Stimulated activated CD4-positive, alpha-beta T cell treated with anti-CD3 and anti-CD28 coated beads, Interleukin-15, amount 100 ng/mL, for 1 hour (primary cell): ENCODE measurements at places on chromosomes 7 and 10.

GRCh38 chr7:12474035-12474434, 70.4 kb upstream of the VWDE start:
- DNase-seq: no peak

GRCh38 chr7:20401861-20402746, 71.4 kb downstream of the ITGB8 start:
- no peak for DNase-seq

DNA sequence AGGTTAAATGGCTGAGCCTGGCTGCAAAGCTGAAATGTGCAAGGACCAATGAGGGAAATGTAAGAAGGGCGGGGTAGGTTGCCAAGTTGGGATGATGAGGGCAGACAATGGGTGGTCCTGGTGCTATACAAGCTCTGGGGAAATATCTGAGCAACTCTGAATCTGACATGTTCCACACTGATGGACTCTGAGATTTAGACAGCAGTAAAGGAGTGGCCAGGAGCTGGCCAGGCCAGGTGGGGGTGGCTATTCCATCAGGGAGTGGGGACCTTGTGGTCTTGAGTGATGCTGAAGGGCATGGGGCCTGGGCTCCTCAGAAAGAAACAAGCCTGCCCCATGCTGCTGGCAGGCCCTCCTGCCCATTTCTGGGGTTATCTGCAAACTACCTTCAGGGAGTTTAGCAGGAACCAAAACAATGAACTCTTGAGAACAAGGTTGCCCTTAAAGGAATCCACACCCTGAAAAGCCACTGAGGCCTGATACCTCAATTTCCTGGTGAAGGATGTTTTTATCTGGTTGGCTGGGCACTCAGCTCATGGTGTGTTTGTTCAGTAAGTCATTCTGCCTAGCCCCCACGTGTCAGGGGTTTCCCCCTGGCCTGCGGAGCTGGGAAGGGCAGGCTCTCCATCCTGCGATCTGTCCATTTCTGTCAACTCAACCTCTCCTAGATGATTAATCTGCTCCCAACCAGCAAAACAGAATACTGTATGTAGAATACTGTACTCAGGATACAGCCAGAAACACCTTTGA, 143.3 kb upstream of the TNS3 start:
- DNase-seq: no peak

DNA sequence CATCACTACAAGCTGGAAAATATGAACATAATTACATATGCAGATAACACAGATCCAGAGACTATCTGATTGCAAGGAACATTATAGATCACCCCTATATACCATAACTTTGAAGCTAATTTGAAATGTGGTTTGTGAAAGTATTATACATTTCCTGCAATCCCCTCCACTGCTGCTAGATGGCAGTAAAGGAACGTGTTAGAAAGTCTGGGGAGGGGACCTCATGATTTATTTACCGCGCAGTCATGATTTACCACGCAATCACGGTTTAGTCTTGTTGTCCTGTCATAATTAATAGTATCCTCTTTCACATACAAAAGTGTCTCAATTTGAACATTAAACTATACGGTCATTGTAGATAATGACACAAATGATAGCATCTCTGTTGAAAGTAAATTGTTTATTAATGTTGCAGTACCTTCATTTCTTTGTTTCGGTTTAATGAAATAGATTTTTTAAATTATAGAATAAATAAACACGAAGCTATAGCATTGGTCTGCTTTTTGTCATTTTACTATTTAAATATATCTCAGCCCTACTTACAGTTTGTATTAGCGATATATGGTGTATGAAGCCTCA, 145.3 kb upstream of the PRSS1 start:
- DNase-seq: no peak

DNA sequence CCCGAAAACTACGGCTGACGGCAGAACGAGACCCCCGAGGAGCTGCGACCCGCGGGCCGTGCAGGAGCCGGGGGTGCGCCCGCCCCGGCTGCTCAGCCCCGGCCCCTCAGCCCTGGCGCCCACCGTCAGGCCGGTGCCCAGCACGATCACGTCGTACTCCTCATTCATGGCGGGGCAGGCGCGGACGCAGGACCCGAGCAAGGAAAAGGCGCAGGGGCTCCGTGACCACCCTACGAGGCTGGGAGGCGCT, 218 bp downstream of the GDI2 start:
- no peak for DNase-seq

- no peak for DNase-seq
Measured at GRCh38 chr10:48608976-48609375, 4.1 kb upstream of the ARHGAP22 start.

- no peak for DNase-seq
Measured at GRCh38 chr10:86048973-86049372, 317.6 kb downstream of the GRID1 start.

DNA sequence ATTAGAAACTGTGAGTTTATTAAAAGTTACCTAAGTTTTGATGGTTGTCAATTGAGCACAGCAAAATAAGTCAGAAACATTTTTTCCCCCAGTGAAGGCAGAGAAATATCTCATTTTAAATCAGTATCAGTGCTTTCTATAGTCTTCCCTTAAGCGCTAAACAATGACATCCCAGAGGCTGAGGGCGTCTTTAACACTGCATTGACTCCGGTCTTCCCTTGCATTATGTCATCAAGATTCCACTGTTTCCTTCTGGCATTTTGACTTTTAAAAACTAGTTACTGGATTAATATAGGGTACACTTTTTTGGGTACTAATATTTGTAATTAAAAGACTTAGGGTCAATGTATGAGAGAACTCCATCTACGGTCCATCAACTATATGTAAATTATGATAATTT, 3.9 kb downstream of the GLUD1 start:
- DNase-seq: no peak

DNA sequence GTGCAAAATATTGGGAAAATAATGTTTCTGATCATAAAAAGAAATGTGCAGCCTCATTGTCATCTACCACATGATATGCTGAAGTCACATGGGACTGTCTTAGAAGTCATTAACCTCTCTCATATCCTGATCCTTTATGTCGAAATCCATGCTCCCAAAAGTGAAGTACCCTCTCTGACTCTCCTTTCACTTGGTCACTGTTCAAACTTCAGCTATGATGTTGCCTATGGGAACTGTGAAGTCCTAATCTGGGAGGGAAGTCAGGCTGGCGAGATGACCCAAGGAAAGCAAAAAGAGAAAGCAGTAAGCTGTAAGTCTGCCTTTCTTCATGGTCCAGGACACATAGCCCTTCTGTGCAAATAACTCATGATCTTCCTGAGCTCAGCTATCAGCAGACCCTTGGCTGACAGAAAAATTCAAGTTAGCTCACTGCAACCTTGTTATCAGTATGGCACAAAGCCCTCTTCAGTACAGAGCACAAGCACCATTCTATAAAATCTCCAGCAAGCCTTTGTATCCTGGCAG, 29.5 kb downstream of the WASL start:
- DNase-seq: no peak

GRCh38 chr7:141153231-141153630, 79.4 kb downstream of the TMEM178B start:
- DNase-seq: no peak
